ENCODE measurements at places on chromosomes 1 and 21. TPM values are rescaled to one million over a fixed set of nuclear protein-coding genes. Genes with fewer than 3 reads are reported as not detected.

The S100B gene
- polyA plus RNA-seq: 470 TPM

The SERTAD4 gene
- polyA plus RNA-seq: 8.8 TPM

The DNALI1 gene
- polyA plus RNA-seq: 59.7 TPM

The GPR153 gene
- 49.5 TPM for polyA plus RNA-seq

The DDR2 gene
- 12.5 TPM for polyA plus RNA-seq

The HSD3B1 gene
- 0.90 TPM for polyA plus RNA-seq

The TMEM240 gene
- polyA plus RNA-seq: 47.7 TPM

The SLC37A1 gene
- 32.3 TPM for polyA plus RNA-seq

The SLC5A9 gene
- polyA plus RNA-seq: 1.8 TPM

The DMBX1 gene
- 0.23 TPM for polyA plus RNA-seq

The LRRC71 gene
- polyA plus RNA-seq: 8.5 TPM

The RNF207 gene
- 11.4 TPM for polyA plus RNA-seq

The C4BPA gene
- polyA plus RNA-seq: 0.50 TPM

The PRMT2 gene
- 216 TPM for polyA plus RNA-seq
